Esophagus squamous epithelium (tissue), 5 donors: ENCODE measurements at places on chromosomes 1 and 21.

DNA sequence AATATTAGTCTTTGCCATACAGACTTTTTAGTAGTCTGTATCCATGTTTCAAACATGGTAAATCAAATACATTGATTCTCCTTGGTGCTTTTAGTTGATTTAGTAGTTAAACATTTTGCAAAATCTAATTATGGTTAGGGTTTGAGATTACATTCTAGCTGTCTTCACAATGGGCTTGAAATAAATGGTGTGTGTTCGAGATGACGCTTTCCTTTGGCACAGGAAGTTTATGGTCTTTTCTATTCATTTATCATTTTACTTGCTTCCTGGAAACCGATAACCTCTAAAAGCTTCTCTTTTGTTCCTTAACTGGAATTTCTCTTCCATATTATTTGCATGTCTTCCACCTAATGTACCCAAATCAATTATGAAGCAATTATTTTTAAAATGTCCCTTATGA is 38.4 kb downstream of the ZP4 start:
- DNase-seq, result no peak

DNA sequence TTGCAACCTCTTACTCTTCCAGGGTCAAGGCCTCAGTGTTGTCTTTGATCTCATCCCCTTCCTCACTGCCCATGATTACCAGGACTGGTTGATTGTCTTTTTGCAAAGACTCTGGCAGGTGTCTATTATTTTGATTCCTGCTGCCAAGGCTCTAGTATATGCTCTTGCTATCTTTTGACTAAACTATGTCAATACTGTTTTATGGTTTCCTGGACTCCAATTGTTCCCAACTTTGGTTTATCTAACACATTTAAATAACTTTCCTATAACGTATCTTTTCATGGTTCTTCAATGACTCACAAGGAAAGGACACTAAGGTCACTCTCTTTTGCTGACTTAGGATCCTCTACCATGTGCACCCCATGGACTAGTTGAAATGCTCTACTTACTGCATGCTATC is 141.5 kb downstream of the PTPRC start:
- no peak for DNase-seq

DNA sequence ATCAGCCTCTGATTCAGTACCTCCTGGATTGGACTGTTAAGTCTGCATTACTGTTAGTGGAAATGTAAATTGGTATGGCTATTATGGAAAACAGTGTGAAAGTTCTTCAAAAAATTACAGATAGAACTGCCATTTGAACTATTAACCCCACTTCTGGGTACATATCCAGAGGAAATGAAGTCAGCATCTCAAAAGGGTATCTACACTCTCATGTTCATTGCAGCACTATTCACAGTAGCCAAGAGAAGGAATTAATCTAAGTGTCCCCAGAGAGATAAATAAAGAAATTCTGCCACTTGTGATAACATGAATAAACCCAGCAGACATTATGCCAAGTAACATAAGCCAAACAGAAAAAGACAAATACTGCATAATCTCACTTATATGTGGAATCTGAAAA is 676.0 kb downstream of the PLA2G4A start:
- DNase-seq, result no peak

DNA sequence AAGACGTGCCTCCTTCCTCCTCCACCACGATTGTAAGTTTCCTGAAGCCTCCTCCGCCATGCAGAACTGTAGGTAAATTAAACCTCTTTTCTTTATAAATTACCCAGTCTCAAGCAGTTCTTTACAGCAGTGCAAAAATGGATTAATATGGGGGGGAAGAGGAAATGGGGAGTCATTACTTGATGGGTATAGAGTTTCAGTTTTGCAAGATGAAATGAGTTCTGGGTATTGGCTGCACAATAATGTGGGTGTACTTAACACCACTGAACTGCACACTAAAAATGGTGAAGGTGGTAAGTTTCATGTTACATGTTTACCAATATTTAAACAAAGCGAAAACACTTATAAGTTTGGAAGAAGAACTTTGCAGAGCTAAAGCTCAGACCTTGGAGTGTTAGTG is 24.3 kb upstream of the DISP1 start:
- no peak for DNase-seq

- no peak for DNase-seq
These were observed 87.6 kb upstream of the TRABD2B start for GRCh38 chr1:48084826-48085225.

- no peak for DNase-seq
These were observed 105.6 kb upstream of the TTC34 start for GRCh38 chr1:2907051-2907450.

- no peak for DNase-seq
These were observed 75.8 kb downstream of the PCBP3 start for GRCh38 chr21:45719177-45719802.

DNA sequence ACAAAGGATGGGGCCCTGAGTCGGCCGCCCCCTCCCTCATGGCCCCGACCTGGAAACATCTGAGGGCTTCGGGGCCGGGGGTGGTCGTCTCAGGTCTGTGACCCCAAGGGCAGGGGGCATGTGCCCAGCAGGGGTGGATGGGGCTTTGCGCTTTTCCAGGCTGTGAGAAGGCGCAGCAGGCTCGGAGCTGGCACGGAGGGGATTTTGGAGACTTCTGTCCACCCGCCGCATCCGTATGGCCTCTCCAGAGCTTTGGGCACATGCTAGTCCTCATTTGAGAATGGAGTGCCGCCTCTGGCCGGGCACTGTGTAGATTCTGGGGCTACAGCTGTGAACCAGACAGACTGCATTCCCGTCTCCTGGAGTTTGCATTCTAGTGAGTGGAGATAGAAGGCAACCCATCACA is 66.1 kb upstream of the WNT4 start:
- DNase-seq, result no peak

- DNase-seq, result no peak
These were observed 180.0 kb upstream of the LMO4 start for GRCh38 chr1:87148661-87149060.

- DNase-seq, result no peak
These were observed 22.8 kb downstream of the MR1 start for GRCh38 chr1:181056560-181056959.

- DNase-seq, result no peak
These were observed 23.7 kb upstream of the PEF1 start for GRCh38 chr1:31668303-31668883.

DNA sequence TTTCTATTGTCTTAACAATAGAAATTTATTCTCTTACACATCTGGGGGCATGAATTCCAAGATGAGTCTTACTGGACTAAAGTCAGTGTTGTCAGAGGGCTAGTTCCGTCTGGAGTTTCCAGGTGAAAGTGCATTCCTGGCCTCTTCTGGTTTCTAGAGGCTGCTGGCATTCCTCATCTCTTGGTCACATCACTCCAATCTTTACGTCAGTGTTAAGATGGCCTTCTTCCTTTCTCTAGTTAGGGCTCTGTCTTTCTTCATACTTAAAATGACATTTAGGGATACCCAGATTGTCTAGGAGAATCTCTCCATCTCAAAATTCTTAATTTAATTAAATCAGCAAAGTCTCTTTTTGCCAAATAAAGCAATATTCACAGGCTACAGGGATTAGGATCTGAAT is 13.3 kb upstream of the PDC start:
- no peak for DNase-seq

GRCh38 chr1:32647308-32648134 is 2.8 kb downstream of the ZBTB8OS start:
- no peak for DNase-seq

GRCh38 chr1:115238336-115239147 is 99.5 kb downstream of the NGF start:
- DNase-seq, result no peak

DNA sequence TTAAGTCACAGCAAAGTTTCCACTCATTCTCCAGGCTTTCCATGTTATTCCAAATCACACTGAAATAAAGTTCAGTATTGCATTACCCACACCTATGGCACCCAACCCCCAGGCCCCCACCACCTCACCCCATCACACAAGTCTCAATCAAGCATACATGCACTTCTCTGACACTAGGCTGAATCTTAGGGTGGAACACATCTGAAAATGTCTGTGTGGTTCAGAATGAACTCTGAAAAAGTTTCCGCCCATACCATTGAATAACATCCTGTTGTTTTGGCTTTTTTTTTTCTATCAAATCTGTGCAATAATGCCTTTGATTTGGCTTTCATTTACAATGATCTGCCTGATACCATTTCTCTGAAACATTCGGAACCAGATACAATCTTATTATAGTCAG is 25.8 kb upstream of the LRRC8C start:
- no peak for DNase-seq

GRCh38 chr1:216310776-216311175 is 112.5 kb downstream of the USH2A start:
- DNase-seq, result no peak

DNA sequence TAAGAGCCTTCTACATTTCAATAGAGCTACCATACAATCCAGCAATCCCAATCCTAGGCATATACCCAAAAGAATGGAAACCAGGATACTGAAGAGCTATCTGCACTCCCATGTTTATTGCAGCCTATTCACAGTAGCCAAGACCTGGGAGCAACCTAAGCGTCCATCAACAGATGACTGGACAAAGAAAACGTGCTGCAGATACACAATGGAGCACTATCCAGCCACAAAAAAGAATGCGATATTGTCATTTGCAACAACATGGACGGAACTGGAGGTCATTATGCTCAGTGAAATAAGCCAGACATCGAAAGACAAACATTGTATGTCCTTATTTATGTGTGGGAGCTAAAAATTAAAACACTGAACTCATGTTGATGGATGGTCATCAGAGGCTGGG is 115.3 kb downstream of the HLCS start:
- DNase-seq, result no peak

DNA sequence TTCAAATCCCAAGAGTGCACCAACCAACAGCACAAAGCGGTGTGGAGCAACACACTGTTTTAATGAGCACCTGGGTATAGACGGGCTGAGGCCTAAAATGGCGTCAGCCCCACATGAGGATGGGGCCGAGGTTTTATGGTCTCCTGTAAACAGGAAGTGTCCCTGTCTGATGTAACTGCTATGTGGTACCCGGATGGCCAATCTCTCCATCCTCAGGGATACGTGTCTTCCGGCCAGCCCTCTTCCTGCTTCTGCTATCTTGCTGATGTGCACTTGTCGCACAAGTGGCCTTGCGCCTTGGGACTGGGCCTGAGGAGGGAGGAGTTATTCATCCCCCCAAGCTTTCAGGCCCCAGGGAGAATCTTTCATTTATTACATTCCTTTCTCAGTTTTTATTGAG is 73.5 kb downstream of the CNST start:
- DNase-seq, result no peak

GRCh38 chr1:59523745-59524450 is 227.0 kb downstream of the FGGY start:
- DNase-seq, result no peak

DNA sequence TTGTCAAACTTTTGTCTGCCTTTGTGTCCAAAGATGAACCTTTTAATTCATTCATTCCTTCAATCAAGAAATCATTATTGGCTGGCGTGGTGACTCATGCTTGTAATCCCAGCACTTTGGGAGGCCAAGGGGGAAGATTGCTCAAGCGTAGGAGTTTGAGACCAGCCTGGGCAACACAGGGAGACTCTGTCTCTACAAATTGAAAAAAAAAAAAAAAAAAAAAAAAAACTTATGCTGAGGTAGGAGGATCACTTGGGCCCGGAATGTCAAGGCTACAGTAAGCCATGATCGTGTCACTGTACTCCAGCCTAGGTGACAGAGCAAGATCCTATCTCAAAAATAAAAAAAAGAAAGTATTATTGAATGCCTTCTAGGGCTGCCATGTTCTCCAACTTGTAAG is 51.3 kb upstream of the CXADR start:
- no peak for DNase-seq

DNA sequence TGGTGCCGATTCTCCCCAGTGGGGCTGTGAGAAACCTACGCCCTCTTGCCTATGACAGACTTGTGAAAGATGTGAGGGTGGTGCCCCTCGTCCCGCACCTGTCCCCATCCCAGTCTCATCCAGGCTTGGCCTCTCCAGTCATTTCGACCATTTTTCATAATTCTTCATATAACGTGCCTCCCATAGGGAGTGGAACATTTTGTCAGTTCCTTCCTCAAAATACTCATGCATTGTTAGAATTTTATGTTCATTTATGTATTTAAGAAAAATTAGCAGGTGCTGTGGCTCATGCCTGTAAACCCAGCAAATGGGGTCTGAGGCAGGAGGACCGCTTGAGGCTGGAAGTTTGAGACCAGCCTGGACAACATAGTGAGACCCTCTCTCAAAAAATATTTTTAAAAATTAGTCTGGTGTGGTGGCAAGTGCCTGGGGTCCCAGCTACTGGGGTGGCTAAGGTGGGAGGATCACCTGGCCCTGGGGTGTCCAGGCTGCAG is 19.7 kb upstream of the SMPDL3B start:
- DNase-seq, result no peak

DNA sequence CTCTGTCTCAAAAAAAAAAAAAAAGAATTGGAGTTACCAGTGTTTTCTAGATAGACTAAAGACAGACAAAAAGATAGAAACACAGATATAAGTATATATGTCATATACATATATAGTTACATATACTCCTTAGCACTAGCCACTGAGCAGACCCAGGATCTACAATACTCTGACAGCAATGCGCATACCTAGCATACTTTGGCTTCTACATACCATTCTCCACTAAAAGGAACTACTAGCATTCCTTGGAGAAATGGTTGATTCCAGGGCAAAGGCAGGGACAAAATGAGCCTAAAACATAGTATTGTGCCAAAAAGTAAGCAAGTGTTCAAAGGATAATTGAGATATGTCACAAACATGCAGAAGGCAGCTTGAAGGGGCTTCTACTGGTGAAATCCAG is 22.7 kb downstream of the SYNJ1 start:
- no peak for DNase-seq

DNA sequence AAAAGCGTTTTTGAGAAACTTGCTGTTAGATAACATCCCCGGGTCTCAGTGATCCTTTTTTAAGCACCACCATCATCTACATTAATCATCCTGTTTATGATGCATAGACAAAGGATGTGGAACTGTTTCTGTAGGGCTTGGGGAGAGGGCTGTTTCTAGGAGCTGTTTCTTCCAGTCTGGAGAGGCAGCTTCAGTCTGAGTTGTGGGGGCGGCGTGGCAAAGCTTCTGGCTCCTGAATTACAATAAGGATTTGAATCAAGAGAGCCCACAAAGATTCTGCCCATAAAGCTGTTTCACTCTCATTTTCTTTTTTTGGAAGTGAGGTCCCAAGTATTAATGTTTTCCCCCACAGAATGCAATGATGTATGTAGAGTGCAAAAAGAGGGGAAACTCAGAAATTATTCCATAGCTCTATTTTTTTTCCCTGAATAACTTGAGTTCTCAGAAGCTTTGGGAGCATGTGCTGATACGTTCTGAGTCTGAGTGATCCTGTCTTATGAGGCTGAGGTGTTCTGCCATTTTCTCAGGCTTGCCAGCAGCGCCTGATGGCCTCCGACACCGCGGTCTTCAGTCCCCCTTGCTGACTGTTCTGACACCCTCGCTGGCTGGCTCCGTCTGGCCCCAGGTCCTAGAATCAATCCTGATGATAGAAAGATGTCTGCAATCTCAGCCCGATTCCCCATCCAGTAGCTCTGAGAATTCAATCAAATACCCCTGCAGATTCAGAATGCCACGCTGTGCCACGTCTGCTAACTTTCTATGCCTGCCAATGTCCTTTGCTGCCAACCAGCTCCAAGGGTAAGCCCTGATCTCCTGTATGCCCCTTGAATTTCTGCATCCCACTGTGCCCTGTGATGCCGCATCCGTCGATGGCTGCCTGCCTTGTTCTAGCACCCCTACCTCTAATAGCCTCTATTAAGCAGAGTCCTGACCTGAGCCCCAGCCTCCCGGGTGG is 92.4 kb upstream of the AKT3 start:
- no peak for DNase-seq

- no peak for DNase-seq
These were observed 7.8 kb upstream of the PTTG1IP start for GRCh38 chr21:44881198-44881872.
